ENCODE measurements at places on chromosomes 1 and 21.

DNA sequence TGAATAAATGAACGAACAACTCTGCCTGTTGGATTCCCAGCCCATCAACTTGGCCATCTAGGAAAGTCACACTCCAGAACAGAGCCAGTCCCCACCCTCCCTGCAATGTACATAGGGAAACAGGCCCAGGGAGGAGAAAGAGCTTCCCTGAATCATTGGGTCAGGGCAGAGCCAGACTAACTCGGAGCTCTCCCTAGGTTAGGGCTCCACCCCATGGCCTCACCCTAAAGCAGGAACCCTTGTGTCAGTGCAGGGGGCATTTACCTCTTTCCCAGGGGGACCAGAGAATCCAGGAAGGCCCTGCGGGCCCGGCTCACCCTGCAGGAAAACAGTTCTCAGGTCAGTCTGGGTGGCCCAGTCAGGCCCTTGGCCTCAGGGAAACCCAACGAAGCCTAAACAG is 11.6 kb downstream of the COL9A2 start:
- no peak for DNase-seq

GRCh38 chr1:159211331-159212136 is 6.9 kb downstream of the ACKR1 start:
- DNase-seq = peak; percentile 37

- DNase-seq = no peak
Observed at GRCh38 chr1:54979327-54979891, 1.0 kb upstream of the TMEM61 start.

DNA sequence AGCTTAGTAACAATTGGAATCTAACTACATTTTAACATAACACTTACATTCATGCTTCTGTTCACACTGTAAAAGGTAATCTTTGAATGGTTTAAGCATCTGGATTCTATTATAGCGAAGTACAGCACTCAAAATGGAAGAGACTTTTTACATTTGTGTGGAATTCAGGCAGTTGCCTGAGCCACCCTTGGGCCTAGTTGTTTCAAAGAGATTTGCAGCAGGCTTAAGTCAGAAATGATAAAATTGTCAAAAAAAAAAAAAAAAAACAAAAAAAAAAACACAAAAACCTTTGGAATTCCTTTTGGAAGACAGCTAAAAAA is 199.9 kb downstream of the LYPLAL1 start:
- DNase-seq = no peak

DNA sequence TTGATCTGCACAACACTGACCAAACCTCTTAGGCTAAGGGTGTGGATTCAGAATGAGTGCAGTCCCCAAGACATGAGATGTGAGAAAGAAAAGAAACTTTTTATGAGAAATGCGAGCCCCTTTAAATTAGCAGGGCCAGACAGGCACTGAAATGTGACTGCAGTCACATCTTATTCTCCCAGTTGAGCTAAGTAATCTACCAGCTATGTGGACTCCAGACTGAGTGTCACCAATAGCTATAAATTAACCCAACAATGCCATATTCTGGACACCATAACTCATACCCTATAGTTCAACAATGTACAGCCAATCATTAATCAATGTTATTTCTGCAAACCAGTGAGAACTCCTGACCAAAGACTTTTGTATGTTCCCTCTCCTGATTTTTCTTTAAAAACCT is 153.2 kb downstream of the COQ8A start:
- DNase-seq = no peak

DNA sequence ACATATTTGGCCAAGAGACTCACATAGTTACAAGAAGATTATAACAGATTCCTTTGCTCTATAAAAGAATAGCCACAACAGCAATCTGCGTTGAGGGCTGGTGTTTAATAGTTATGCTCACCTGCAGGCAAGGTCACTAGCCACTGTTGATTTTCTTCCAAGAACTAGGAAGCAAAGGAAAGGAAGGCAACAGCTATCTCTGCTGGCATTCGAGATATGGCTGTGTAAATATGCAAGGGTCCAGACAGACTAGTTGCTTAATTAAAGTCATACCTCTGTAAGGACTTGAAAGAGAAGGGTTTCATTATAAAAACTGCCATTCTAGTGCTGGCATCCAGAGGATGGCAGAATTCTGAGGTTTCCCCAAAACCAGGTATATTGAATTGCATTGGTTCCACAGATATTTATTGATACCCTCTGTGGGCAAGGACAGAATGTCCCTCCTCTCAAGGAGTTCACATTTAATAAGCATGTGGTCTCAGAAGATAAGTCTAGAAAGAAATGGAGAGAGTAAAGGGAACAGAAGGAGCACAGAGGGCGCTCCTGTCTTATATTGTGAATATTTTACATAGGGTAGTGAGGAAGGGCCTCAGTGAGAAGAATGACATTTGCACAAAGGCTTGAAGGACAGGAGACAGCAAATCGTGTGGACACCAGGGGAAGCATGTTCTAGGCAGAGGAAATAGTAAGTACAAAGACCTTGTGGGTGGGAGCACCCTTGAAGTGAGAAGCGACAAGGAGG is 23.6 kb upstream of the PLEKHA6 start:
- DNase-seq = no peak

DNA sequence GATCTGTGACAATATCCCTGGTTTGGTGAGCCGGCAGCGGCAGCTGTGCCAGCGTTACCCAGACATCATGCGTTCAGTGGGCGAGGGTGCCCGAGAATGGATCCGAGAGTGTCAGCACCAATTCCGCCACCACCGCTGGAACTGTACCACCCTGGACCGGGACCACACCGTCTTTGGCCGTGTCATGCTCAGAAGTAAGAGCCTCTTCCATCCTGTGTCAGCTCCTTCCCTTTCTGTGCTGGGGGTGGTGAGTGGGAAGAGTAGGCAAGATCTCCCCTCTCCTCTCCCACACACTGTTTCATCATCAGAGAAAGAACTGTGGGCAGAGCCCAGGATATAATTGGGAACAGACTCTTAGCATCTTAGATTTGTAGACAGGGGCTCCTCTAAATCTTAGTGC is 6.1 kb downstream of the WNT2B start:
- DNase-seq = no peak

DNA sequence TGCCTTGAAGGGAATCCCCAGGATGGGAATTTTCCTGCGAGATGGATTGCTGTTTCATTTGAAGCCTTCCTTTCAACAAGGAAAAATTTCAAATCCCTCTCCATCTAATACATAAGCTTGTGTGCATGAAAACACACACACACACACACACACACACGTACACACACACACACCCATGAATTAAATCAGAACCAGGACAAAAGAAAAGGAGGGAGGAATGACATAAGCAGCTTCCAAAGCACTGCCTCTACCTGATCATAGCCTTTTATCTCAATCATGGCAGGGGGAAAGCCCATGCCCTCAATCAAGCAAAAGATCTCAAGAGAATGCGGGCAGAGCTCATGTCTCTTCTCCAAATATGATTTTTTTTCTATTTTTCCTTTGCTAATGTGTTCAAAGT is 139.7 kb downstream of the SLC44A5 start:
- no peak for DNase-seq

DNA sequence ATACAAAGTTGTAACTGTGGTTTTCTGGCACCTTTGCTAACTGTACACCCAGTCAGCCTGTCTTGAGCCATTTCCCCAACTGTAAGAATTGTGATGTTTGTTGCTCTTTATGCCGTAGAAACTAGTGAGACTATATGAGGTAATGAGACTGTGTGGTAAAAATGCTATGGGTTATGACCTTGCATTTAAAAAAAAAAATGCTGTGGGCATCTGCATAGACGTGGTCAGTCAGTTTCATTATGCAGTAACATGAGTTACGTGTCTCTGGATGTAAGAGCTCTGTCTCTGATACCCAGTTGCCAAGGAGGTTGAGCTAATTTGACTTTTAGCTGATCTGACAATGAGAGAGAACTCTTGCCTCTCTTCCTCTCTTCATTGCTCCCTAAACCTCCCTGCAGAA is 80.6 kb upstream of the LAMC2 start:
- no peak for DNase-seq

- no peak for DNase-seq
Observed at GRCh38 chr1:161954466-161954865, 69.2 kb downstream of the OLFML2B start.

DNA sequence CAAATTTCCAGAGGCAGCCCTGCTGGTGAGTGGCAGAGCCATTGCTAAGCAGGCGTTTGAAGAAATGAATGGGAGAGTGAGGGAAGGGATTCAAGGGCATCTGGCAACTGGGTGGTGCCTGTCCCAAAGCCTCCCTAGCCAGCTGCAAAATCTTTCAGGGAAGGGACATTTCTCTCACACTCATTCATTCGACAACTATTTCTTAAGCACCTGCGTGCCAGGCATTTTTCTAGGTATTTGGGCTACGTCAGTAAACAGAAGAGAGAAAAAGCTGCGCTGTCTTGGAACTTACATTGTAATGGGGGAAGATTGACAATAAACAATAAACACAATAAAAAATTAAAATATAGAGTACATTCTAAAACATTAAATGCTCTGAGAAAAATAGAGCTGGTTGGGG is 301.9 kb upstream of the USP24 start:
- no peak for DNase-seq

DNA sequence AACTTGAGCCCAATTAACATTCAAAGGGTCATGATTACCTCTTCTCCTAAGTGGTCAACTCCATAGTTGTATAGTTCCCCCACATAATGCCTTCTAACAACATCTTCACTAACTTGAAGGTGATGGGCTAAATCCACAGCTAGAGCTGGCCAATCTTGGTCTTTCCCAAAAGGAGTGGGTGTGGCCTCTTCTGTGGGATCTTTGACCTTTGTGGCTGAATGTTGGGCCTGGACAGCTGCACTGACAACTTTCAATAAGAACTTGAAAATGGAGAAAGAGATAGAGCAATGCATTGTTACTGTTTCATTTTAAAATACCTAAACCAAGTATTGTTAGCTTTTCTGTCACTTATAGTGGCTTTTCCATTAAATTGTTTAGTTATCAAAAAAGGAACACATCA is 59.2 kb downstream of the IARS2 start:
- DNase-seq = no peak

Measured in CD4-positive, alpha-beta T cell treated with Interleukin-2 at 100 ng/mL for 4 hours (primary cell).